Cardiac septum (tissue), 1 donor: ENCODE measurements at places on chromosomes 6 and 20. TPM values are rescaled to one million over a fixed set of nuclear protein-coding genes. Genes with fewer than 3 reads are reported as not detected.

DNA sequence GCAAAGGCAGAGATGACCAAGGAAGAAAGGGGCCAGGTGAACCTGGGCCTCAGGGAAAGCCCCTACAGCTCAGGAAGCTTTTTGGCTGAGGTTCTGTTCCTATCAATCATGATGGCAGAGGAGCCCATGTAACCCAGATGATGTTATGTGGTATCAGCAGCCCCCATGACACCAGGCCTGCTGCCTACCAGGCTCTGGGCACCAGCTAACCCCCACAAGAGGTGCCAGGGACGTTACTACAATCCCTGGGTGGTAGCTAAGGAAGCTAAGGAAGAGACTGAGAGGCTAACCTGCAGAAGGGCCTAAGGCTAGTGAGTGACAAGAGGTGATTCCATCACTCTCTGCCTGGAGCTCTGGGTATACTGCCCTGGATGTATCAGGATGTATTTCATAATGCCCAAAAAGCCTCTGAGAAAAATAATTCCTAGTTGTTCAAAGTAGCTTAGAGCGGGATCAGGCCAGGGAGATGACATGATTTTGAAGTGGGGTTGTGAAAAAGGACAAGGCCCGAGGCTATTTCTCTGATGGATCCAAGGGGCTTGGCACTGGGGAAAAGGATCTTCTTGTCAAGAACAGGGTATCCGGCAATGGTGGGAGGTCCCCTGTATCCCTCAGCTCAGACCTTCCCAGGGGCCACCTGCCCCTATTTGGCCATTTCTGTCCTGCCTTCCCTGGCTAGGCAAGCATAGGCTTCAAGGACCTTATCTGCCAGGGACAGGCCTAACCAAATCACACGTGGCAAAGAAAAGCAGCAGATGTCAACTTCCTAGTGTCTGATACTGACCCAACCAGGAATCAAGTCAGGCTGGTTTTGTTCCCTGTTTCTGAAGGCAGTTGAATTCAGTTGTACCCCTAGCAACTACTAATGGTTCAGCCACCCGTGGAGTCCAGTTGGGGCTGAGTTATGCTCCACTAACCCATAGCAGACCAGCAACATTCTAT, 41.3 kb downstream of the PANK2 start:
- no peak for DNase-seq

LMBRD1 gene
- 37.0 TPM for total RNA-seq

DNA sequence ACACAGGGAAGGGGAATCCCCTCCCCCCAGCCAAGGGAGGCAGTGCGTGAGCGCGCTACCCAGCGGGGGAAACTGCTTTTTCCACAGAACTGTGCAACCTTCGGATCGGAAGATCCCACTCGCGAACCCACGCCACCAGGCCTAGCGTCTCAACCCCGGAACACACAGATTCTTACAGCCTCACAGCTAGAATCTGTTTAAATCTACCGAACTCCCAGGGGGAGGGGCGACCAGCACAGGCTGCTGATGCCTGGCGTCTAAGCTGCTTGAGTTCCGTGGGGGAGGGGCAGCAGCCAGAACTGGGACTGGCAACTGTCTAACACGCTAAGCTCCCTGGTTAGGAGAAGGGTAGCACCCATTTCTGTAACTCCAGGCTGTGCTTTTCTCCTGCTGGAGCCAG, 217.3 kb upstream of the TENT5A start:
- no peak for DNase-seq

DNA sequence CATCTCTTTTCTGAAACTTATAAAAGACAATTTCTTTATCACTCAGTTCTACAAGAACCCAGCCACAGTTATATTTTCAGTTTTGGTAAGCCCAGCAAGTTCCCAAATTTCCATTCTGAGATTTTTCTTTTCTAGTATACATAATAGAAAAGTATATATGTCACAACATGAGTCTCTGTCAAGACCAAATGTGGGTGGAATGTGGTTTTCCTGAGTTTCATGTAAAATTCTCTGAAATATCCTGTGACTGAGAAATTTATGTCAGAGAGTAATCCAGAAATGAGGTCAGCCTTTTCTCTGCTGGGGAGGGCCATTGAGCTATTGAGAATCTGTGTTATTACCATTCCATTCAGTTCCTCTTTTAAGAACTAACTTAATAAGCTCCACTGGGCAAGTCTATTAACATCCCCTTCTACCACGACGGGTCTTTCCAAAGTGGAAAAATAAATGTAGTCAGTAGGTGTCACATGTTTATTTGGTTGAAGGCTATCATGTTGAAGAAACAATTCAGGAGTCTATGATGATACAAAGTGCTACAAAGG, 100.7 kb upstream of the HMGN3 start:
- DNase-seq = no peak

- DNase-seq = no peak
These were observed 5.0 kb downstream of the SEMG1 start for GRCh38 chr20:45211569-45212474.

DNA sequence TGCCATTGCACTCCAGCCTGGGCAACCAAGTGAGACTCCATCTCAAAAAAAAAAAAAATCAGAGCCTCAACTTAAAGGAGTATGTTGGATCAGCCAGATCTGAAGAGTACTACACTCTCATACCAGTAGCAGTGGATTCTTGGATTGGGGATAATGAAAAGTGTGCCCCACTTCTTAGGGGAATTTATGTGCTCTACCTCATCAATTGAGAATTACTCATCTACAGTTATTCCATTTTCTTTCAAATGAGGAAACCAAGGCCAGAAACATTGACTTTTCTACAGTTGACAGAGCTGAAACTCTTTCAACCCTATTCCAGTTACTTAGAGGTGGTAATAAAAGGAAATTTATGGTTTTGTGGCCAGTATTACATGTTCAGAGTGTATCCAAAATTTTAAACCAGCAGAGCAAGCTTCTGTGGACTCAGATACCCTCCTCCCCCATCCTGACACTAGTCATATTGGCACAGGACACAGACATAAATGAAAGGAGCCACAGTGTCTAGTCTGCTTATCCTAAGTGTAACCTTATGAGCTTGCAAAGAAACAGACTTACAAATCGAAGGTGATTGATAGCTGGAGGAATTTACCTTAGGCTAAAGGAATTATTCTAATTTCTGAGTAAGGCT, 51.2 kb downstream of the ORC3 start:
- DNase-seq = no peak

DNA sequence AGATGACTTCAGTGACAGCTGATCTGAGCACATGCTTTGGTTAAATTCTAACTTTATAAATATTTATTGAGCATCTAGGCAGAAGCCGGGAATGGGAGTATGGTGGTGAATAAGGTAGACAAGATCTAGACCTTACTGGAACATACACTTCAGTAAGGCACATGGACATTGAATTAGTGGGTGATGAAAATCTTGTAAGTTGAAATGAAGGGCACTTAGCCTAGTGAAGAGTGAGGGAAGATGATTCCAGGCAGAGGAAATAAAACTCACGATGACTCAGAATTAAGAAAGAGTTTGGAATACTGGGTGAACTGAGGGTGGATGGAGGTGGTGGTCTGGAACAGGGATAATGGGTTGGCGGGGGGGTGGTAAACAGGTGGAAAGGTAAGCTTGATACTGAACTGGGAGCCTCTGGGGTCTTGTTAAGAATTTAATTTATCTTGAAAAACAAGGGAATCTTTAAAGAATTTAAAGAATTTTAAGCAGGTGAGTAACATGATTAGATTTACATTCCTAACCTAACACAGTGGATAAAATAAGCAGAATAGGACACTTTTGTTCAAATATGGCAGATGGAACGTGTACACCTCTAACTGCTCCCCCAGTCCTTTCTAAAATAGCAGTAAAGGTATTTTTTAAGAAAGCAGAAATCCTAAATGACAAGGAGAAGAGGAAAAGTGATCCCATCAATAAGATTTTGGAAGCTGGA, 75.2 kb upstream of the ARHGAP18 start:
- DNase-seq = no peak

DNA sequence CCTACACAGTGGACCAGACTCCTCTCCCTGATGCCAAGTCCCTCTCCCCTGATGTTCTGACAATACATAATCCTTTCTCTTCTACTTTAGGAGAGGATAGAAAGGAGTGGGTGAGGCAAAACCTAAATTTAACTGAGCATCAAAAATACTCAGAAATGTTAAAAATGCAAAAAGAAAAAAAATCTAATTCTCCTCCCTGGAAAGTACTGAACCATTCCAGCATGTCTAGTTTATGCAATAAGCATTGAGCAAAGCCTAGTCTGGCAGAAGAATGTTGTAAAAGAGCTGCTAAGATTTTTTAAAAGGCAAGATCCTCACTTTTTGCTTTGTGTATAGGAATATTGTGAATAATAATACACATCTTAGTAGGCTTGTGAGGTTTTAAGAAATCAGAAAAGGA, 116.6 kb upstream of the STXBP5 start:
- DNase-seq = no peak

ANKRD6 gene
- 6.5 TPM for total RNA-seq

EDN3 gene
- total RNA-seq = not detected

DNA sequence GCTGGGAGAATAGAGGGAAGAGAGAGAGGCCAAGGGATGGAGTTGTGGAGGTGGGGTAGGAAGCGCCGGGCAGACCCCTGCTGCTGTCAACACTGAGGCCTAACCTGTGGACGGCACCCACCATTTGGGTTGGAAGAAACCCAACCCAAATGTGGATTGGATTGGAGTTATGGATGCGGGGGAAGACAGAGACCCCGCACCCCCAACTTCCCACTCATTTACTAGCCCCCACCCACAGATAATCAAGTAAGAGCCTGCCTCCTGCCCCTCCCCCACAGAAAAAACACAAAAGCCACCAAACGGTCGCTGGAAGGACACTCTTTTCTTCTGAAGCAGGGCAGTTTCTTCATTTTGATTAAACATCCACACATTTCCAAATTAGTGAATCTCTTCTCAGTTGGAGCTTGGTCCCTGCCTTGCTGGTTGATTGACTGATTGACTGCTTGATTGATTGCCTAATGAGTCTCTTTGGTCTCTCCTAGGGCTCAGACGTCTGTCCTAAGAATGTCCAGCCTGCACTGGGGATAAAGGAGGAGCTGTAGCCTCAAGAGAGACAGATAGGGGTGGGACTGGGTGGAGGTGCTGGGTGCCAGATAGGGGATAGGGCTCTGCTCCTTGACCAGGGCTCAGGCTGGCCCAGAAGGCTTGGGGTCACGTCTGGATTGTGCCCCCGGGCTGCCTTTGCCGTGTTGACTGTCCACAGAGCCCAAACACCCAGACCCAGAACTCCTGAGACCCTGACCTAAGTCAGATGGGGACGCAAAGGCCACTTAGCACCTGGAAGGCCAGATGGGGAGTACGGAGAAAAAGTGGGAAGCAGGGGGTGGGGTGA, 74.9 kb upstream of the FOXP4 start:
- DNase-seq = no peak

GRCh38 chr6:89941763-89942497, 47.7 kb downstream of the GJA10 start:
- DNase-seq = no peak

MUCL3 gene
- total RNA-seq = not detected

DNA sequence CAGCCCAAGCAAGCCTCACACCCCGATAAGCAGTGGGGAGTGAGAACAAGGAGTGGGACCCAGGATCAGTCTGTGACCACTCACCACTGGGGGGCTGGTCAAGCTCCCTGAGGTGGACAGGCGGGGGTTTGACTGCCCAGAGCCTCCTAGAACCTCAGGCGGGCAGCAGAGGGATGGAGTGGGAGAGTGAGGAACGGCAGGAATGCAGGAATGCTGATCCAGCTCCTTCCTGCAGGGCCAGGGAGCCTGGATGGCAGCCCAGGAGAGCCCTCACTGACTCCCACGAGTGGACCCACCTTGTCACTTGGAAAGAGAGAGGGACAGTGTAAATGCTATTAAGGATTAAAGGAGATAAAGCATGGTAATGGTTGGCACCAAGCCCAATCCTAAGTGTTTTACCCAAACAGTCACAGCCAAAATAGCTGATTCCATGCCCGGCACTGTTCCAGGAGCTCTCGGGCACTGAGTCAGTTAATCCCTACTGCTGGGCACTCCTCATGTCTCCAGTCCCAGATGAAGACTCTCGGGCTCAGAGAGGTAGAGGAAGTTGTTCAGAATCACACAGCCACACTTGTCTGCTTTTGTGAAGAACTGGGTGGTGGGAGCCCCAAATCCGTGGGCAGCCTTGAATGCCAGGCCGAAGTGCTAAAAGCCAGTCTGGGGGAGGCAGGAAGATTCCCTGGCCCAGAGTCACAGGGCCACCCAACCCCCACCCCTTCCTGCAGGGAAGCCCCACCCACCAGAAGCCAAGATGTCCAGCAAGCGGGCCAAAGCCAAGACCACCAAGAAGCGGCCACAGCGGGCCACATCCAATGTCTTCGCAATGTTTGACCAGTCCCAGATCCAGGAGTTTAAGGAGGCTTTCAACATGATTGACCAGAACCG, 3.1 kb downstream of the MYL9 start:
- DNase-seq = no peak

DNA sequence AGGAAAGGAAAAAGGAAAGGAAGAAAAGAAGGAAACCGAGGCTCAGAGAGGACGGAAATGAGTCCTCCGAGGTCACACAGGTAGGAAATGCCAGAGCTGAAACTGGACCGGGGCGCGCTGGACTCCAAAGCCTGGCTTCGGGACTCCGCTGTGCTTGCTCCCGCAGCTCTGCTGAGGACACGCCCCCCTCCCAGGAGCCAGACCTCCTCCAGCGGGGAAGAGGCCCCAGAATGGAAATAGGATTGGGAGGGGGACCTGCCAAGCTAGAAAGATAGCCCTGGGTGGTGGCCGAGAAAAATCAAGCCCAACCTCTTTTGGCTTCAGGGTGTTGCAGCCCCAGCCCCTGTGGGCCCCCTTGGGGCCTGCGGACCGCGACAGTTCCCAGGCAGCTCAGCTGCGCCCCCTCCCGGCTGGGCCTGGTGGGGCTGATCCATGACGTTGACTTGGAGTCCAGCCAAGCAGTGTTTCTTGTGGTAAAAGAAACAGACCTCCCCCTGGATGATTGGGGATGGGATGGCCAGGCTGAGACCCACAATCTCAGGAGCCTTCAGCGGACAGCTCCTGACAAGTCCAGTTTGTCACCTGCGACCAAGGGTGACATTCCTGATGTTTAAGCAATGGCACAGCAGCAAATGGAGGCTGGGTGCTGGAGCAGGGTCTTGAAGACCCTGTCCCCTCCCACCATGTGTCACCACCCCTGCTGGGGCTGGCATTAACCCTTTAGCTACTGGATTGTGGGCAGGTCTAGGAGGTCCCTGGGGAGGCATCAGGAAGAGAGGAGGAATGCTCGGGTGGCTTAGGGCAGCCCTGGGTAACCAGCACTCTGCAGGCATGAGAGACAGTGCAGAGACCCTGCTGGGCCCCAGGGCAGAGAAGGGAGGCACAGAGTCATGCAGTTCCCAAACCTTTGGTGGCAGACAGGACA, 55.4 kb downstream of the RIPOR3 start:
- peak; percentile 85 for DNase-seq

DNA sequence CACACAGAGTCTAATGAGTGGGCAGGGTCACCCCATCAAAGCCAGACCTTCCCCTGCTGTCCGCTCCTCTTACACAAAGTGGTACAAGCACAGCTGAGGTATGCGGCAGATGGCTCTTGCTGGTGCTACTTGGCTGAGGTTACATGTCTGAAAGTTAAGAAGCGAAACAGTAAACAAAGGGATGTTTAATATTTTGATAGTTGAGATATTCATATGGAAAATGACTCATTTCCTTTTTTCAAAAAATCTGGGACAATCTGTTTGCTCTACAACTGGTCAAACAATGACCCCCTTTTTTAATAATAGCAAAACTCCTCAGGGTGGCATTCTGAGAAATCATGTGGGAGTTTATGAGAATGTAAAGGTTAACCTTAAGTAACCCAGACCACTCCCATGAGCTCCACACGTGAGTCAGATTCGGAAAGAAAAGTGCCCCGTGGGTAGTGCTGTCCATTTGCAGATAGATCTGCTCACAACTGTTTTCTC, 245.3 kb downstream of the TBXT start:
- DNase-seq = no peak

- peak; percentile 82 for DNase-seq
These were observed 32.6 kb downstream of the CEP85L start for GRCh38 chr6:118618676-118619377.

GRCh38 chr6:12968290-12968689, 251.7 kb downstream of the PHACTR1 start:
- DNase-seq = no peak
